Uterus (tissue), 4 donors: ENCODE measurements at places on chromosomes 5 and 9. TPM values are rescaled to one million over a fixed set of nuclear protein-coding genes. Genes with fewer than 3 reads are reported as not detected.

C9orf50 gene
- total RNA-seq, result not detected

FOXD4L6 gene
- not detected for total RNA-seq

DNA sequence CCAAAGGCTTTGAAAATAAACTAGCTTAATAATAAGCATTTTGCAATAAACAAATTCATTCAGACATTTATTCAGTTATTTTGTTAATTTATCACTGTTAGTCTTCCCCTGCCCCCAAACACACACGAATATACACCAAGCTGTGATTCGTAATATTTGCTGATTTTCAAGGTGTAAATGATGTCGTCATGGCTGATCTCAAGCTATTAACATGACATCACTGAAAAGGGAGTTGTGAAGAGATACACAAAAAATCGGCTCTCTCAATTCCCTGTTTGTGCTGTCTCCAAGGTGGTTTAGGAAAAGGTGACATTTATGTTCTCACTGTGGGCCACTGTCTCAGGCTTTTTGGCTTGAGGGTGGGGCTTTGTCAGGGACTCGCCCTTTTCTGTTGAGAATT is 413.3 kb downstream of the CDH9 start:
- no peak for DNase-seq

DNA sequence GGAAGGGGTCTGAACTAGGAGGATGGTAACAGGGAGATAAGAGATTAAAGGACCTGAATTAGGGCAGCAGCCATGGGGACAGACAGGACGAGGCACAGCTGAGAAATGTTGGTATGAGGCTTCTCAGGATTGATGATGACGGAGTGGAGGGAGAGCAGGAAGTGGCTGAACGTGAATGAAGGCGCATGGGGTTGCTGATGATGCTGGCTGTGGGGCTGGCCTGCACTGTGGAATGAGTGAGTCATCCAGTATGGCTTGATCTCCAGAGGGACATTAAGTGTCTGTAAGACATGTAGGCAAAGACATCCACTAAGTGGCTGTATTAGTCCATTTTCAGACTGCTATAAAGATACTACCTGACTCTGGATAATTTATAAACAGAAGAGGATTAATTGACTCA is 256.4 kb downstream of the ICE1 start:
- peak; percentile 46 for DNase-seq

DNA sequence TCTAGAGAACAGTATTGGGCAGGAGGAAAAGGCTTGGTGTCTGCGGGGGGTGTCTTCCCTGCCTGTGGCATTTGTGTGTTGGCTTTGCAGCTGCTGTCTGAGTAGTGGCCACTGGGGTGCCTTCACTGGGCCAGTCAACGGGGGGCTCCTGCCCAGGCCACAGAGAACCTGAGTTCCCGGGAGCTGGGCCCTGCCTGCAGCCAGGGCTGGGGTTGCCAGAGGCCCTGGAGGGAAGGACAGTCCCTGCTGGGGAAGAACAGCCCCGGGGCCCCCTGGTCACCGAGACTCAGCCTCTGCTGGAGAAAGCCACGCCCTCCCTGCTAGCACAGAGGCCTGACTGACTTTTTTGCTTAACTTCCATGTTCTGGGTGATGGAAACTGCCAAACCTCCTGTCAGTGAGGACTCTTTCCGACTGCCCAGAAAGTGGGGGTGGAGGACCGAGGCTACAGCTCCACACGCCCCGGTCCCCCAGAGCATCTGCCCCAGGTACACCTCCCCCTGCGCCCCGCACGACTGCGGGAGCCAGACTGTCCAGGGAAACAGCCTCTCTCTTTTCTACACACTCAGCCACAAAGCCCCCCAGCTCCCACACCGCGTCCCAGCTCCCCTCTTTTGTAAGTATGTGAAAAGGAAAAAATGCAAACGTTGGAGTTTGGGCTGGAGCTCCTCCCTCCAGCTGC is 133.4 kb downstream of the DAB2IP start:
- no peak for DNase-seq

GRCh38 chr5:157454273-157454672 is 5.7 kb upstream of the NIPAL4 start:
- DNase-seq, result no peak

GRCh38 chr9:79104216-79104615 is 467.5 kb upstream of the TLE4 start:
- DNase-seq, result no peak

DNA sequence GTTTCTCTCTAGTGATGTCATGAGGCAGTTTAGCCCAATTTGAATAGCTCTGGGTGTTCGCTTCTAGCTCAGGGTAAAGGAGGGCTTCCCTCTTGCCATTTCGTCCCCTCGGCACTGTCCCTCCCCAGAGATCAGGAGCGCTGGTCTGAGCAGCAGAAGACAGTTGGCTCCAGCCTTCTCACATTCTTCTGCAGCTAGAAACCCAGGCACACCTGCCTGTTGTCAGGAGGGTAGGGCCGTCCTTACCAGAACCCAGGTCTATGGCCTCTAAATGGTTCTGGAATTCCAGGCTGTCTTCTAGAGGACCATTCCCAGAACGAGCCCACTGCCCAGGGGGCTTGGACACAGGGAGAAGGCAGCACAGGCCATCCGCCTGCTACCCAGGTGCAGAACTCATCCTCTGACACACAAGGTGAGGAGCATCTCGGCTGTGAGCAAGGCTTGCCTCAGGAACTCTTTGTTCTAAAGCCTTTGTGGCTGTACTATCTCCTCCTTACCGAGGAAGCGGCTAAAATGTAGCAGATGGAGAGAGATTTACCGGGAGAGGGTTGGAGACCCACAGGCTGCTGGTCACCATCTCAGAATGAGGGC is 255.6 kb upstream of the IRX2 start:
- DNase-seq, result no peak
